ENCODE measurements at places on chromosomes 16 and 17.

DNA sequence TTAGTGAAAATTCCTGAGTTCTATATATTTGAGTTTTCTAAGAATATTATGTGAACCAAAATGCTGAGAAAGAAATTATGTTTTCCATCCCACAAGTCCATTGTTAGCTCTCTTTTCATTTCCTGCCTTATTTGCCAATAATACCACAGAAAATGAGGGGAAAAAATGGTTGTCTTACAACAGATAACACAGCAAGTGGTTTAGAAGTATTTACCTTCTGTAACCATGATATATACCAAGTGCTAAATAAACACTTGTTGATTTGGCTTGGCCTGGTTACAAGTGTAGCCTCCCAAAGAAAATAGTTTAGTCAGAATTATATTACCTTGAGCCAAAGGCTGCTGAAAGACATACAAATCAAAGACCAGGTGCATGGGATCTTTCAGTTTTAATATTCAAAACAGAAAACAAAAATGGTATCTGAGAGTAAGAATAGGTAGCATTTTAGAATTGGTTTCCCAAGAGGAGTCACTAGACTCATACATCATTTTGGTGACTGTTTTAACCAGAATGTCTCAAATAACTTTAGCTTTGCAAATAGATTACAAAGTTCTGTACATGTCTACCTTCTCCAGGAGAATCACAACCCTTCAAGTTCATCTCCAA lies 439.8 kb upstream of the DYNLRB2 start:
- DNase-seq = no peak

GRCh38 chr17:62206550-62206949 lies 141.5 kb upstream of the MED13 start:
- DNase-seq = no peak

- no peak for DNase-seq
These were observed 341.2 kb downstream of the GRIN2A start for GRCh38 chr16:9840761-9841665.

GRCh38 chr17:38703742-38704605 lies 1.1 kb upstream of the MLLT6 start:
- DNase-seq = peak; percentile 37

- DNase-seq = no peak
These were observed 126.4 kb downstream of the USP22 start for GRCh38 chr17:20916383-20916782.

- DNase-seq = no peak
These were observed 8.8 kb upstream of the VPS4A start for GRCh38 chr16:69302301-69302700.

- DNase-seq = peak; percentile 17
These were observed 164.0 kb downstream of the LAT start for GRCh38 chr16:29148867-29149272.

DNA sequence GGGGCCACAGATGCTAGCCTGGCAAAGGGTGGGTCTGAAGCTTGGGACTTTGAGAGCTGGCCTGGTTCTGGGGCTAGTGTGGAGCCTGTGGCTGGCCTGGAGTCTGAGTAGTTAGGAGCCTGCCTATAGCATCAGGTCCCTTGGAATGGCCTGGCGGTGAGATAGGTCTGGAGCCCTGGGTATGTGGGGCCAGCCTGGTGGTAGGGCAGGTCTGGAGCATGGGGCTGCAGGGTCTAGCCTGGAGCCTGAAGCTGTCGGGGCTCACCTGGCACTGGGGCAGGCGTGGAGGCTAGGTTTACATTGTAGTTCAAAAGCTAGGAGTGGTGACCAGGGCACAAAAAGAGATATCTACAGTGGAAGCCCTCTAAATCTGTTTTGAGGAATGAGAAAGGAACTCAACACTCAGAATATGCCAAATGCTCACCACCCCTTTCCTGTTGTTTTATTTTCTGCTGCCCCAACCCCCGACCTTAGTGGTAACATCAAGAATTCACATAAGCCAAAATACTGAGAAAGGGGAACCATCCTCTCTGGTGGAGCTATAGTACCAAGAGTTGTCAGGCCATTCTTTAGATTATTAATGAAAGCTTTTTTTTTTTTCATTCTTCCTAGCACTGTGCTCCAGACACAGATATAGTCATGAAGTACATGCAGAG lies 100.3 kb downstream of the TANC2 start:
- DNase-seq = no peak

- DNase-seq = no peak
These were observed 23.1 kb downstream of the SPACA3 start for GRCh38 chr17:33014751-33015150.

DNA sequence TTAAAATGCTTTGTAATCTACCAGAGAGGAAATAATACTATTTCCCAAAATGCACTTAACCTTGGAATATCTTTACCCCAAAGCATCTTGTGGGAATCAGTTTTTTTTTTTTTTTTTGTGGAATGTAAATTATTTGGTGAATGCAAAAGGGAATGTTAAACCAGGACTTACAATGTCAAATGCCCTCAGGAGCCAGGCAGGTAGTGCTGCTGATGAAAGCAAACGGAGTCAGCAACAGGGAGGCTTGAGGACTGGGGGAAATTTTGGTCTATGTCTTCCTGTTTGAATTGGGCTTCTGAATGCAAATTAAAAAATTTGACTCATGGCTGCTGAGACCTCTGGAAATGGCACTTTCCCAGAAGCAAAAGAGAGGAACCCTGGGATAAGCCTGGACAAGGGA lies 96.5 kb upstream of the NLRP1 start:
- DNase-seq = no peak

GRCh38 chr17:48058393-48059124 lies 10.4 kb downstream of the NFE2L1 start:
- no peak for DNase-seq

DNA sequence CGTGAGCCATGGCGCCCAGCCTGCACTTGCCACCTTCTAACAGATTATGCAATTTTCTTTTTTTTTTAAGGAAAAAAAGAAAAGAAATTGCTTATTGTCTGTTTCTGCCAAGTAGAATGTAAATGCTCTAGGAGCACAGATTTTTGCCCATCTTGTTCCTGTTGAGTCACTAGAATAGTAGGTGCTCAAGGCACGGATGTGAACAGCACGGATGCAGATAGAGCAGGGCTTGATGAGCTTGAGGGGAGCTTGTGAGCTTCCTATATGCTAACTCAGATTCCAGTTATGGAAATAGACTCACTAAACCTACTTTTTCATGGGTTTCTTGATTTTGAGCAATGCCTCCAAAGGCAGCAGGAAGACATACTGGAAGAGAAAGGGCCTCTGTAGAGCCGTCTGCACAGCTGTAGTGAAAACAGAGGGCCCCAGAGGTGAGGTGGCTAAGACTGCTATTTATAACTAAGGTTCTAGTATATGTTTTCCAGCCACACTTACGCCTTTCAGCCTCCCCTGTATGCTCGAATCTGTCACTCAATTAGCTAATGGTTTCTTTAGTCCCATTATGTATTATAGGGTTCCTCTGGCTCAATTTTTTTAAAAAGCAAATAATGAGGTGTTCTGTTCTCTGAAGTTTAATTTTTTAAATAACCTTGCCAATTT lies 72.8 kb downstream of the WWP2 start:
- no peak for DNase-seq

GRCh38 chr17:45834471-45835396 lies 9.9 kb upstream of the SPPL2C start:
- no peak for DNase-seq

GRCh38 chr17:41592601-41593305 lies 6.1 kb upstream of the KRT14 start:
- DNase-seq = no peak

GRCh38 chr17:81370294-81370693 lies 25.0 kb upstream of the BAHCC1 start:
- no peak for DNase-seq

- DNase-seq = no peak
These were observed 54.3 kb upstream of the SREBF1 start for GRCh38 chr17:17890773-17891759.

DNA sequence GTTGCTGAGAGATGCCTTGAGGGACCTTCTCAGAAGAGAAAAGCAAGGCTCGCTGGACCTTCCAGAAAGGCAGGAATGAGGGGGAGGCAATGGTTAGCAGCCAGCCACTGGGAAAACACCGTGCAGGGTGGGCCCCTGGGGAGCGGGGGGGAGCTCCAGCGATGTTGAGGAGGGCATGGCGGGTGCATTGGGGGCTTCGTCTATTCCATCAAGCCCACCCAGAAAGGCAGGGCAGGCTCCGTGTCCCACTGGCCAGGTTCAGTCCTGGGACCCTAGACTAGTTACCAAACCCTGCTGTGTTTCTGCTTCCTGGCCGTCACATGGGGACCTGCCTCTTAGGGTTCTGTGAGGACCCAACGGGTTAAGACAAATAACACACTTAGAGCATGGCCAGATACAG lies 64.6 kb downstream of the AXIN2 start:
- no peak for DNase-seq

DNA sequence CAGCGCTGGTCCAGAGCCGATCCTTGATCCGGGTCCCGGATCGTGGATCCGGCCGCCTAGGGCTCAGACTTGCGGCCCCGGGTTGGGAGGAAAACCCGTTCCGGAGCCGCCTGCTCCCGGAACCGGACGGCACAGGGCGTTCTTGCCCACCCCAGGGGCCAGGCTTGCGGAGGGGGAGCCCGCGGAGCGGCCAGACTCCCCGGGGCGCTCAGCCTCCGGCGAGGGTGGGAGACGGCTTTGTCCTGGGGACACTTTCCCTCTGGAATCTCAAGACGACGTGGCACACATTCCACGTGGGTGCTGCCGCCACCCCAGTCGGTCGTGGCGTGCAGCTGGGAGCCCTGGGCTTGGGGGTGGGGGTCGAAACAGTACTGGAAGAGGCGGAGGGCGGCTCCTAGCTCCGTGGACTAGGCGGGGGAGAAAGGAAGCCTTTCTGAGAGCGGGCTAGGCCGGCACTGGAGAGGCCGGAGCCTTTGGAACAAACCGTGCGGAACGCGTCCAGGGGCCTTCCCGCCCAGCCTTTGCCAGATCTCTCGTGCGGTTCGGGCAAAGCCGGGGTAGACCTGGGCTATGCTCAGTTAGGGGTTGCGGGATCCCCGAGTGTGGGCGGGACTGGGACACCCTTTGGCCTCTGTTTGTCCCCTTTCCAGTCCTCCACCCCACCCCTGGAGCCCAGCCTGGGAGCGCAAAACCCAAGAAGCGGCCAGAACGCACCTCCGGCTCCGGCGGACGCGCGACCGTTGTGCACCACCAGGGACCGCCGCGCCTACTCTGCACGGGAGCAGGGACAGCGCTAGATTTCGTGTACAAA lies 26.5 kb downstream of the SREBF1 start:
- no peak for DNase-seq

GRCh38 chr17:45705123-45706009 lies 78.8 kb upstream of the CRHR1 start:
- no peak for DNase-seq

DNA sequence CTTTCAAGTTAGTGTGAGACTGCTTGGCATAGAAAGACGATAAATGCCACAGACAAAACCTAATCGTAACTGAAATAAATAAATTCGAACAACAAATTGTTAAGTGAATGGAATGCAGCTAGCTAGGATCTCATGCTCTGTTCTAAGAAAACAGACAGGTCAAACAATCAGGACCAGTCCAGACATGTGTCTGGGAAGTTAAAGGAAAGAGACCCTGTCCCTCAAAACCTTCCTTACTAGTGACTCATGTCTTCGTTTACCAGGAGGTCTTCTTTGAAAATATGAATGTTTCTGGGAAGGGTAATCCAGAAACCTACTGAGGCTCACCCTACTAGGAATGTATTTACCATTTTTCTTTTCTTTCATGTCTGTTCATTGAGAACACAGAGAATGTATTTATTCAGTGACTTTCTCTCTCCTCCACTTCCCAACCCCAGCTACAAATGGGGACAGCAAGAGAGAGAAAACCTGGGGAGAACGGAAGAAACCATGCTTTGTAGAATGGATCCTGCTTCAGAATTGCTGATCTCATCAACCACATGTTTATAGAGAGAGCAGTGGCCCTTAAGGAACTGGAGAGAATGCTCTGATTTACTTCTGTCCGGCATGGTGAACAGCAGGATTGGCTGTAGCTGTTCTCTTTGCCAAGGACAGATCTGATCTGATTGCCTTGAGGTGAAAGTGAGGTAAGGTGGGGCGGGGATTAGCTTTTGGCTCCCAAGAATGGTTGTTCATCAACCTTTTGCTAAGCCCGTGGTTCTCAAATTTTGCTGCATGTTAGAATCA lies 39.4 kb upstream of the DHX8 start:
- DNase-seq = no peak

GRCh38 chr17:38444151-38444550 lies 15.9 kb downstream of the ARHGAP23 start:
- DNase-seq = peak; percentile 80

DNA sequence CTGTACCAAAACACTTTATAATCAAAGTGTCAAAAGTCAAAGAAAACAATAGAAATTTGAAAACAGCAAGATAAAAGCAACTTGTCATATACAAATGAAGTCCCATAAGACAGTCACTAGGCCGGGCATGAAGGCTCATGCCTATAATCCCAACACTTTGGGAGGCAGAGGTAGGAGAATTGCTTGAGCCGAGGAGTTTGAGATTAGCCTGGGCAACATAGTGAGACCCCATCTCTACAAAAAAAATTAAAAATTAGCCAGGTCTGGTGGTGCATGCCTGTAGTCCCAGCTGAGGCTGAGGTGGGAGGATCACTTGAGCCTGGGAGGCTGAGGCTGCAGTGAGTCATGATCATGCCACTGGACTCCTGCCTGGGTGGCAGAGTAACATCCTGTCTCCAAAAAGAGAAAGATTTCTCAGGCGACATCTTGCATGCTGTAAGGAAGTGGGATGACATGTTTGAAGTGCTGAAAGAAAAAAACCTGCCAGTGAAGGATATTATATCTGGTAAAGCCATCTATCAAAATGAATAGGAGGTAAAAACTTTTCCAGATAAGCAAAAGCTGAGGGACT lies 98.7 kb upstream of the NACA2 start:
- DNase-seq = no peak

- DNase-seq = peak; percentile 24
These were observed 160.9 kb downstream of the MAP2K6 start for GRCh38 chr17:69575346-69575761.

DNA sequence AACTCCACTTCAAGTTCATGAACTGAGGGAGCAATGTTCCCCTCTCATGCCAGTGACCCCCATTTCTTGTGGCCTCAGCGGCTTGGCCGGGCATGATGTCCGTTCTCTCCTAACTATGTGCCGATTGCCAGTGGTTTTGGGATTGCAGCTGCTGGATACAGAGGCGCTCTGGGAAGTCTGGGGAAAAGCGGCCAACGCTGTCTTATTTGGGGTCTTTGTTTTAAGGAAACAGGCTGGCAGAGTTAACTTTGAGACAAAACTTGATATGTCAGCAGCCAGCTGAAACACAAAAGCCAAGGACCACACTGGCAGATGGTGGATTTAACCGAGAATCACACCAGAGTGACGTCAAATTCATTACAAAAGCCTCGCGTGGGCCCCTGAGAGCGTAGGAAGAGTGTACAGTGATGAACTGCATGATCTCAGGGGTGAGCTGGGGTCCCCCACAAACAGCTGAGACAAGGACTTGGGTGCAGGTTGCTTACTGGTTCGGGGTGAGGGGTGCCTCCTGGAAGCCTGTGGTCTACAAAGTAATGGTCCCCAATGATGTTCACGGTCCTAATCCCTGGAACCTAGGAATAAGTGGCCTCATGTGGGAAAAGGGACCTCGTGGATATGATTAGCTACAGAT lies 180.4 kb downstream of the IRF8 start:
- no peak for DNase-seq

Measured in pons (tissue), 1 donor.